ENCODE measurements at places on chromosomes 16 and 17. TPM values are rescaled to one million over a fixed set of nuclear protein-coding genes. Genes with fewer than 3 reads are reported as not detected.
A peak's percentile ranks its signal among the peaks of the same experiment; 100 is the strongest.

The CA5A gene
- total RNA-seq = not detected

The CCDC43 gene
- 71.5 TPM for total RNA-seq

The G6PC1 gene
- not detected for total RNA-seq

The KRTAP4-5 gene
- not detected for total RNA-seq

The PMP22 gene
- total RNA-seq = 54.9 TPM

The DHRS7C gene
- not detected for total RNA-seq

The PFN1 gene
- 714 TPM for total RNA-seq

The CLEC16A gene
- 8.0 TPM for total RNA-seq

The C1QBP gene
- total RNA-seq = 647 TPM

GRCh38 chr17:34990921-34991365 lies 10.6 kb downstream of the LIG3 start:
- DNase-seq = no peak

- DNase-seq = no peak
Measured at GRCh38 chr17:16513873-16514272, 21.9 kb upstream of the LRRC75A start.

GRCh38 chr16:852451-853185 lies 52.1 kb upstream of the GNG13 start:
- no peak for DNase-seq

- DNase-seq = no peak
Measured at GRCh38 chr16:86118467-86119307, 219.7 kb downstream of the IRF8 start.

DNA sequence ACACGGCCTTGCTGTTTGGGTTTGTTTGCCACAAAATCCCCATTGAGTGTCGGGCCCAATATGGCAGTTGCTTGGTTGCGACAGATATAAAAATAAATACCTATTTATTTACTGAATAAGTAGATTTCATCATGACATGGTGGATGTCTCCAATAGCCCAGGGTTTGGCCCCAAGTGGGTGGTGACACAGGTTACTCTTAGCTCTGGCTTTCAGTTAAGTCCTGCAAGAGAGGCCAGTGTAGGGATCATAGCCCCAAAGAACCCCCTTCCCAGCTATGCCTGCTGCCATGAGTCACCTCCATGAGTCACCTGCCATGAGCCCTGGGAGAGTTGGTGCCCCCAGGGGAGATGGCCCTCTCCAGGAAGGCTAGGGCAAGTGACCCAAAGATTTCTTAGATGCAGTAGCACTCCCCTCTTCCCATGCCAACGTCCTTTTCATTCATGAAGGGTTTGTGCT lies 78.7 kb upstream of the LGALS9 start:
- no peak for DNase-seq

- no peak for DNase-seq
Measured at GRCh38 chr16:50396761-50397535, 28.2 kb upstream of the BRD7 start.

- no peak for DNase-seq
Measured at GRCh38 chr16:12758031-12758669, 45.5 kb downstream of the CPPED1 start.

DNA sequence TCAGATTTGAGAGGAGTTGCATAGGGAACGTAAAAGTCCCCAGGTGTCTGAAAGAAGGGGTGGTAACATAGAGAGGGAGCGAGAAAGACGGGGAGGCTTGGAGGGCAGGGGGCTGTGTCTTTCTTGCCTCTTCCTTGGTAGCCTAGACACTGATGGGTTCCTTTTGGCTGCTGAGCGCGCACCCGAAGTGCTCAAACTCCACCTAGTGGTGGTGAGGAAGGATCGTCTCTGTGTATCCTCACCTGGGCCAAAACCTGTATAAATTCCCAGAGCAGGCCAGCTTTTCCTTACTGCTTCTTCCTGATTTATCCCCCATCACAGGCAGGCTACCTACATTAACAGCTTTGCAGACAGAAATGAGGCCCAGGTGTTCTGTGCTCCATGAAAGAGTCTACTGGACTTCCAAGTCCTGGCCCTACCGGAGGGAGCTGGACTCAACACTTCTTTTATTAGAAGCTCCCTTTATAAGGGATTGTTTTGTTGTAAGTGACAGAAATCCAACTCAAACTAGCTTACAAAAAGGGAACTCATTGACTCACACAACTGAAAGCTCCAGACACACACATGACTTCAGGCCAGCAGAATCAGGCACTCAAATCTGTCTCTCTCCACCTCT lies 5.5 kb upstream of the SLC25A35 start:
- DNase-seq = peak; percentile 84

- no peak for DNase-seq
Measured at GRCh38 chr17:41639492-41640473, 15.4 kb upstream of the KRT17 start.

- no peak for DNase-seq
Measured at GRCh38 chr17:79563237-79564013, 47.4 kb downstream of the RBFOX3 start.

DNA sequence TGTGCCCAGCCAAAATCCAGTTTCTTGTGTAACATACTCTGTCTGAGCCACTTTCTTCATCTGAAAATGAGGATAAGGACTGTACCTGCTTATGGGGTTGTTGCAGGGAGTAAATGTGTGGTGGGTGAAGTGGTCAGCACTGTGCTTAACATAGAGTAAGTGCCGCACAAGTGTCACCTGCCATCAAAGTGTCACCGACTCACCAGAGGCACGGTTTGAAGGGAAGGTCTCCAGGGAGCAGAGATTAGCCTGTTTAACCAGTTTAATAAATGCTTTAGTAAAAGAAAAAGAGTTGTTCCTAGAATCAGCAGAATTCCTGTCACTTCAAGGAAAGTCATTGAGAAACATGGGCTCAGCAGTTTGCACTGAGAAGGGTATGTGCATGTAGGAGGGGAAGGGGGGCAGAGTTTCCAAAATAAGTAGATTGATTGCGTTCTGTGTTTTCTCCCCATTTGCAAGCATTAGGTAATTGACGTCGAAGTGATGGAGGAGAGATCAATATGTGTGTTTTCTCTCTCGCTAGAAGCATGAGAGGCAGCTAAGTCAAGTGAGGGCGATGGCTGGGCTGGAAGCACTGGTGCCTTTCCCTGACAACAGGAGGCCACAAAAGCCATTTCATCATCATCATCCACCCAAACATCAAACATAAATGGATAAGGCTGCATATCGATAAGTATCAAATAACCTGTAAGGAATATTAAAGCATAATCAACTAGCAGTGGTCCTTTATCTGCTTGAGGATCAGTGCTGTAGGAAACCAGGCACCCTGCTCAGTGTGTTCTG lies 19.1 kb downstream of the FAM20A start:
- no peak for DNase-seq

- no peak for DNase-seq
Measured at GRCh38 chr17:9553181-9553580, 22.4 kb downstream of the STX8 start.

DNA sequence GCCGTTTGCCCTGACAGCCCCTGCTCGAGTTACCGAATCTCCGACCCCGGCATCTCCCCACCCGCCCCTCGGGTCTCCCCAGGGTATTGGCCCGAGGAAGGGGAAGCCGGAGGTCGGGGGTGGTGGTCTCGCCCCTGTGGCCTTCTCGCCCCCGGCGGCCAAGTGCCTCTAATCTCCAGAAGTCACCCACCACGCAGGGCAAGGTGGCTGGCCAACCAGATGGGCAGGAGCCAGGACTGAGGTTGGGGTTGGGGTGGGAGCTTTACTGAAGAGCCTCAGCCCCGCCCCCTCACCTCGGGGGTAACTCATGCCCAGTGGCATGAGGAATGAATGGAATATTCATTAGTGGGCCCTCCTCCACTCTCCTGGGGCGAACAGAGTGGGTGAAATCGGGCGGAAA lies 637 bp downstream of the DHRS11 start:
- DNase-seq = peak; percentile 59

- no peak for DNase-seq
Measured at GRCh38 chr16:54816471-54816870, 114.2 kb upstream of the IRX5 start.

GRCh38 chr17:40602445-40603443 lies 37.5 kb upstream of the CCR7 start:
- no peak for DNase-seq

DNA sequence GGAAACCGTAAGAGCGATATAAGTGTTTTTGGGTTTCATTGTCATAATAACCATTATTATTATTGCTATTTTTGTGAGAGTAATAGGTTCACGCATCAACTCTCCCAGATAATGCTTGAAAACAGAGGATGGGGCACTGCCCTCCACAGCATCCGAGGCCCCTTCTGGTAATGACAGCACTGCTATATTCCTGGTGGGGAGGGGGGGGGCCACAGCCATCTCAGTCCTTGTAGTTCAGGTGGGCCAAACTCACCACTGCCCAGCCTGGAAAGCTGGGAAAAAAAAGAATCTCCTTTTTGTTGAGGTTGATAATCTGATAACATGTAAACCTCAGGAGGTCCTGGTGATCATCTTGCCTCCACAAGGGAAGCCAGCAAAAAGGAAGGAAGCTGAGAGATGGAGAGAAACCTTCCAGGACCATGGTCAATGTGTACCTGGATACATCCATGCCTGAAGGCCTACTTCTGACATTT lies 706 bp downstream of the C16orf95 start:
- DNase-seq = no peak

DNA sequence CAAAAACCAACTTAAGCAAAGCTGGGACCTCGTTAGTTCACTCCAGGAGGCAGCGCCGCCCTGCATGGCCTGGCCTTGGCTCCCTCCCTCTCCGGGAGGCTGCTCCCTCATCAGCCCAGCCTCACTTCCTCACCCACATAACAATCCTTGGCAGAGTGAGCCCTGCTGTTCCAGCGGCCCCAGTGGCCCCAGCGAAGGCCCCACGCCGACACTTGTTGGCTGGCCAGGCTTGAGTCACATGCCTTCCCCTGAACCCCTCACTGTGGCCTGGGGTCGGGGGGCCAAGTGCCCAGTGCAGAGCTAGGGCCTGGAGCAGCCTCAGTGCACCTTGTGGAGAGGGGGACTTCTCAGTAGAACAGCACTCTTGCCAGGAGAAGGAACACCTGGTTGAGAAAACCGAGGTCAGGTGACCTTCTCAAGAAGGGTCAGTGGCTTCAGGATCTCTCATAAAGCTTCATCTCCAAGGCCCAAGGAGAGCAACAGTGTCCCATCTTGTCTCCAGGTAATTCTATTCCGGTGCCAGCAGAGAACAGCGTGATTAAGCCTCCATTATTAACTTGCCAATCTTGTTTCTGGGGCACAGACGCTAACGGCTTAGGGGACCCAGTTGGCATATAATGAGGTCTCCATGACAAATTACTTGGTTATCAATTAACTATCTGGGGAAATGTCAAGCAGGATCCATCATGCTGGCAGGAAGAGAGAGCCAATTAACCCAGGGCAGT lies 26.8 kb downstream of the ENDOV start:
- no peak for DNase-seq

- DNase-seq = no peak
Measured at GRCh38 chr17:2634361-2634960, 41.0 kb downstream of the PAFAH1B1 start.

GRCh38 chr16:68377667-68378393 lies 67.0 kb downstream of the PRMT7 start:
- no peak for DNase-seq

DNA sequence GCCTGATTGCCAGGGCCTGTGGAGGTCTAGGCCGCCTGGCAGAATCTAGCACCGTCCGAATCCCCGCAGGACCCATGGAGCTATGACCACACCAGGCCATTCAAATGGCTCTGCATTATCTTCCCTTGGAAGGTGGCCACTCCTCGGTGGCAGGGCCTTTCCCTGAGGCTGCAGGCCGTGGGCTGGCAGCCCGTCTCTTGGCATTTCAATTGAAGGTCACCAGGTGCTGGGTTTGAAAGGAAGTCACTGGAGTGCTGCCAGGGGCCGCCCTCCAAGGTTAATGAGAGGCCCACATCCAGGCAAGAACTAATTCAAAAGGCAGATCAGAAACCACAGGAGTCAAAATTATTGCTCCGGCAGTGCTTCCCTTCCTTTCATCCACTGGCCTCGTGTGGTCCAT lies 27.7 kb upstream of the CACNG5 start:
- no peak for DNase-seq

DNA sequence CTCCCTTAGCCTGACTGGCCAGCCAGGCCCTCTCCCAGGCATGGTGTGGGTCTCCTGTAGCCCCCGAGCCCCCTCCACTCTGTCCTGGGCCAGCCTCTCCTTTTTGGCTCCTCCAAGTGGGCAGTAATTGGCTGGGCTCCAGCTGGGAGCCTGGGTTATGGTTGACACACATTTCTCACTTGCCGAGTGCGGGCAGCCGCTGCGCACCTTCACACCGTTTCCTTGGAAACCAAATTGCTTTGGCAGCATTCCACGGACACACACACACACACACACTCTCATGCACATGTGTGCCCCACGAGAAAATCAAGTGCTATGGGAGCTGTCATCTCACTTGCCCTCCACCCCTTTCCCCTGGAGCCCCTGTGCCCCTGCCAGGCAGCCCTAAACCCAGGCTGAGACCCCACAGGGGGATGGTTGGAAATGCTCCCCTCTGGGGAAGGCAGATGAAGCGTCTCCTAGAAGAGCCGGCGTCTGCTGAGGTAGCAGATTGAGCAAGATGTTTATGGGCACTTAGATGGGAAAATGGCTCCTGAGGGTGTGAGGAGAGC lies 402.7 kb upstream of the TNRC6C start:
- DNase-seq = no peak

GRCh38 chr16:68126395-68126794 lies 41.2 kb downstream of the NFATC3 start:
- DNase-seq = no peak

DNA sequence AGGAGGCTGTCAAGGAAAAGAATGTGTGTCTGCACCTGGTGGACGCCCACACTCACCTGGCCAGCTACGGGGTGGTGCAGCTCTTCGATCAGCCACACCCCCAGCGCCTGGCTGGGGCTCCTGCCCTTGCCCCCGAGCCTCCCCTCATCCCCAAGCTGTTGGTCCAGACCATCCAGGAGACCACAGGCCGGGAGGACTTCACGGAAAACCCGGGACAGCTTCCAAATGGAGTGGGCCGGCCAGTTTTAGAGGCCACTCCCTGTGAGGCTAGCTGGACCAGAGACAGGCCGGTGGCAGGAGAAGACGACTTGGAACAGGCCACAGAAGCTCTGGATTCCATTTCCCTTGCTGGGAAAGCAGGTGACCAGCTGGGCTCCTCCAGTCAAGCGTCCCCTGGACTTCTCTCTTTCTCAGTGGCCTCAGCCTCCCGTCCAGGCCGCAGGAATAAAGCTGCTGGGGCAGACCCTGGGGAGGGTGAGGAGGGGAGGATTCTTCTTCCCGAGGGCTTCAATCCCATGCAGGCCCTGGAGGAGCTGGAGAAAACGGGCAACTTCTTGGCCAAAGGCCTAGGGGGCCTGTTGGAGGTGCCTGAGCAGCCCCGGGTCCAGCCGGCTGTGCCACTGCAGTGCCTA lies 2.2 kb downstream of the WDR81 start:
- no peak for DNase-seq

GRCh38 chr16:71929048-71929447 lies 33.7 kb downstream of the IST1 start:
- DNase-seq = no peak
